ENCODE measurements at places on chromosomes 2 and 18.

- DNase-seq: no peak
Measured at GRCh38 chr2:554444-554843, 122.8 kb downstream of the TMEM18 start.

DNA sequence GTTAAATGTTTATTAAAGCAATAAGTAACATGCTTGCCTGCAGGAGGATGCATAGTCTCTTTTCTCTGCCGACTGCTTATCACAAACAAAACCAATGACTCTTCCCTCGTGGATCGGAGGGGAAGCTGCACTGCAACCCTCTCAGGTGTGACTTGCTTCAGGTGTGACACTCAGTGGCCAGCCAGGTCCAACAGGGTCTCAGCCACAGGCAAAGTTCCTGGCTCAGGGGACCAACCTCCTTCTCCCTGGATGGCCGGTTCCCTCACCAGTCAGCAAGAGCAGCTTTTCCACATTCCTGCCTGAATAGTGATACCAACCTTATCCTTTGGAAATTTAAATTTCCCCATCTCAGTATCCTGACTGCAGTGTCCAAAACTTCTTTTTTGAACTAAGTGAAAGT, 383.5 kb downstream of the CMPK2 start:
- DNase-seq: no peak

DNA sequence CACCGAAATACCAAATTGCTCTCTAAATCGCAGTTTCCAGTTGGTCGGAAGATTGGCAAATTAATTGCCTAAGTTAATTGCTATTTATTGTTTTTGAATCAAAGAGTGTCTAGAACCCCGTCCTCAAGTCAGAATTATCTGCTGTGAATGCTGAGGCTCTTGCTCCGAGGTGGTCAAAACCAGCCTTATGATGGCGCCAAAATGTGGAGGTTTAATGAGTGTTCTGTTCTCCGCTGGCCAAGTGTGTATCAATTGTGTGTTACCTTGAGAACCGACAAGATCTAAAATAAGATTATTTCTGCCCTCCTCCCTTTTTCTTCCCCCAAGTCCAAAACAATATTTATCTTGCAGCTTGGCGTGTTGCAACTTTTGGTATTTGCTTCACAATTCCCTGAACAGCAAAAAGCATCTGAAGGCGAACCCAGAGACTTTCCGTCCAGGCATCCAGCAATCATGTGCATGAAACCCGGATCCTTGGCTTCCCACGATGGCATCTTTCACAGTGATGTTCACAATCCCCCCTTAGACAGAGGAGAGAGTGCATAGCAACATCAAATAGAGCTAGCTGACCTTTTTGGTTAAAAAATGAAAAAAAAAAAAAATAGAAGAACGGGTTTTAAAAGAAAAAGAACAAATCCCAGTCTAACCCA, 323.0 kb downstream of the MYCN start:
- no peak for DNase-seq

DNA sequence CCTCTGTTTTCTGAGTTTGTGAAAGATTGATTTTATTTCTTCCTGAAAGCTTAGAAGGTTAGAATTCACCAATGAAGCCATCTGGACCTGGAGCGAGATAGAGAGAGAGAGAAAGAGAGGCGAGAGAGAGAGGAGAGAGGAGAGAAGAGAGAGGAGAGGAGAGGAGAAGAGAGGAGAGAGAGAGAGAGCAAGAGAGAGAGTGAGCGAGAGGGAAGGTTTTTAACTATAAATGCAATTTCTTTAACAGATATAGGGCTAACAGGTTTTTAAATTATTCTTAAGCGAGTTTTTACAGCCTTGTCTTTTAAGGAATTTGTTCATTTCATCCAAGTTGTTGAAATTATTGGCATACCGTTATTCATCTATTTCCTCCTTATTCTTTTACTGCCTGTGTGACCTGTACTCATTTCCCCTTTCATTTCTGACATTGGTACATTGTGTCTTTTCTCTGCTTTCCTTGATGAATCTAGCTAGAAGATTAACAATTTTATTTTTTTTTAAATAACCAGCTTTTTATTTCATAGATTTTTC, 56.1 kb downstream of the BABAM2 start:
- DNase-seq: no peak

DNA sequence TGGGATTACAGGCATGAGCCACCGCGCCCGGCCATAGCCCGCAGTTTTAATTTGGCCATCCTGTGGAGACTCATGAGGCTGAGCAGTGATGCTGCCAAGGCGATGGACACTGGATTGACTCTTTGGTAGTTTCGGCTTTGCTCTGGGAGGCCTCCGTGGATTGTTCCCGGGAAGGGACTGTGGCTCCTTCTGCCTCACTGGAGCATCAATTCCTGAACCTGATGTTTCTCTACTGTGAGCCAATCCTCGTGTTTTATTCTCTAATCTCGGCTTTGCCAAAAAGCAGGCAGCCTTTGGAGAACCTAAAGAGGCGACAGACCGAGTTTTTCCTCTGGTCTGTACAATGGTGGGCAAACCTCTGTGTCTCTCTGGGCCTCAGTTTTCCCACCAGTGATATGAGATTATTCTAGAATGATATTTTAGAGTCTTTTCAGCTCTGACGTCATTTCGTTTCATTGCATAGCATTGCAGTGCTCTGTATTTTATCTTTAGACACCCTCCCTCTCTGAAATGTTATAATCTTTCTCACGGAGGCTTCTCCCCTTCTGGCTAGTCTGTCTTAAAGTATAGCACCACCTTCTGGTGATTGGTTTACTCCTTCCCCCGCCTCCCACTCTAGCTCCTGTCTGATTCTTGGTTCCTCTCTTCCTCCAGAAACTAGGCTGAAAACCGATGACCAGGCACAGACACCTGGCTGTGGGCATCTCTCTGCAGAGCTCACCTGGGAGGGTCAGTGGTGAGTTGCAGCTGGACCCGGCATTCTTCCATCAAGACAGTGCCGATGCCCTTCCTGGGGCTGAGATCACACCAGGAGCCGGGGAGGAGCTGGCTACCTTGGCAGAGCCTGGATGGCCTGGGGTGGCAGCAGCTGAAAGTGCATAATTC, 341.3 kb downstream of the MYCN start:
- no peak for DNase-seq

DNA sequence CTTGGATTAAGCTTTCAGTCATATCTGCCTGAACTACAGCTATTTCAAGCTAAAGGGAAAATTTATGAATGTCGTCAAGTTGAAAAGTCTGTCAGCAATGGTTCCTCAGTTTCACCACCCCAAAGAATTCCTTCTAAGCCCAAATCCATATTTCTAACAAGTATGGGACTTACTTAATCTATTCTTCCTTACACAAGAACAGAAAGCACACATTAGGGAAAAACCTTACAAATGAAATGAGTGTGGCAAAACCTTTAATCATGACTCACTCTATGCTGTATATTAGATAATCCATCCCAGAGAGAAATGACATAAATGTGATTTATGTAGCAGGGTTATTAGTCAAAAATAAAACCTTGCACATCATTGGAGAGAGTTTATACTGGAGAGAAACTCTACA, 78.9 kb downstream of the RAB31 start:
- no peak for DNase-seq

GRCh38 chr2:144681389-144681788, 161.5 kb upstream of the ZEB2 start:
- DNase-seq: no peak

- DNase-seq: no peak
Measured at GRCh38 chr2:118967124-118967880, 25.3 kb downstream of the MARCO start.

GRCh38 chr18:62343316-62343715, 18.2 kb downstream of the TNFRSF11A start:
- DNase-seq: no peak

DNA sequence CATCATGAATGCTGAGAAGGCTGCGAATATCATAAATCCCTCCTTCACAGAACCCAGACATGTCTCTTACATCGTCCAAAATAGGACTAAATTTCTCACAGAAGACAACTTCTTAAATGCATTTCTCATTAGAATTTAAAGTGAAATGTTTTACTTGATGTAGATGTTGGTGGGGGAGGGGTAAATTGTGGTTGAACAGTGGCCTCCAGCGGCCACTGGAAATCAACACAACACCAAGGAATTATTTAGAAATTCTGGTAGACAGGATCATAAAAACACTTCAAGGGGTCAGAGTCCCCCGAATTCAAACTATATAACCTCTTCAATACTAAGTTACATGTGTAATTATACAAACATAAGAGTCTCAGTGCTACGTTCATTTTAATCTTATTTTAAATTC, 135.9 kb downstream of the ABCA12 start:
- no peak for DNase-seq

DNA sequence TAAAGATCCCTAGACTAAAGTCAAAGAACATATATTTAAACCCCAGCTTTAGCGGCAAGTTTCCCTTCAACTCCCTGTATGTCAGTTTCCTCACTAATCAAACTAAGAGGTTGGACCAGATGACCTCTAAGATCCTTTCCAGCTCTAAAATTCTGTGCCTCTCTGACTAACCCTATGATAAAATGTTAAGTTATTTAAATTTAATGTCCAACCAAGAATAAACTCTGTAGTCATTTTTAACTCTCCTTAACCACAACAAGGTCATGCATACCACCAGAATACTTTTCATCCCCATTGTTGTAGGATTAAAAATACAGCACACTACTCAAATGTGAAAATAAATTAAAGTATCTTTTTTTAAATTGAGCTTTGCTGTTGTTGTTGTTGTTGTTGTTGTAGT, 5.2 kb upstream of the PDE1A start:
- DNase-seq: no peak

- no peak for DNase-seq
Measured at GRCh38 chr2:168874368-168875054, 15.7 kb downstream of the SPC25 start.

GRCh38 chr18:34084635-34085034, 140.1 kb downstream of the NOL4 start:
- no peak for DNase-seq

DNA sequence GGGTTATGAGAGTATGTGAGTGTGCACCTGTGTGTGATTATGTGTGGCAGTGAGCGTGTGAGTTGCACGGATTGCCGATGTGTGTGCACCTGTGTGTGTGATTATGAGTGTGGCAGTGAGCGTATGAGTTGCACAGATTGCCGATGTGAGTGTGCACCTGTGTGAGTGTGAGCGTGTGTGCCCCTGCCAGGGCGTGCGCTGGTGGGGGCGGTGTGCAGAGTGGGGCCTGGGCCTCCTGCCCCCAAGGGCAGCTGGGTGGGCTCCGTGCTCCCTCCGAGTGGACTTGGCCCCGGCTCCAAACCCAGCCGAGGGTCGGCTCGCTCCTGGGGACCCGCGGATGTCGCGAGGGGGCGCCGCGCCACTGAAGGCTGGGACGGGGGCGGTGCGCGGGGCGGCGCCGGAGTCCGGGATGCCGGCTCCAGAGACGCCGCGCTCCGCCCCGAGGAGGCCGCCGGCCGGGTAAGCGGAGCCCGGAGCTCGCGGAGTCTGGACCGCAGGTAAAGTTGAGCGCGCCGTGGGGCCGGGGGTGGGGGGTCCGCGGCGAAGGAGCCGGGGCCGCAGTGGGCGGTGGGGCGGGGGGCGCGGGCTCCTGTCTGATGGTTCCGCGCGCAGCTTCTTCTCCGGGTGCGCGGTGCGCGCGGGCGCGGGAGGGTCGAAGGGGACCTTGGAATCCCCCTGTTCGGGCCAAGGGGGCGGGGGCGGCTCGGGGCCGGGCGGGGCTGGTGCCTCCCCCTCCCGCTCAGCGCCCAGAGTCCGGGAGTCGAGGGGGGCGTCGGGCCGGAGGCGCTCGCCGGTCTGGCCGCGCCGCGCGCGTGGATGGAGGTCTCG, at the start of gene KCNG2:
Gene KCNG2, plus strand, starts transcription at position 421 of the 828 bp plus-strand sequence. CDS start 65,730 bp downstream, outside the sequence.
- no peak for DNase-seq

DNA sequence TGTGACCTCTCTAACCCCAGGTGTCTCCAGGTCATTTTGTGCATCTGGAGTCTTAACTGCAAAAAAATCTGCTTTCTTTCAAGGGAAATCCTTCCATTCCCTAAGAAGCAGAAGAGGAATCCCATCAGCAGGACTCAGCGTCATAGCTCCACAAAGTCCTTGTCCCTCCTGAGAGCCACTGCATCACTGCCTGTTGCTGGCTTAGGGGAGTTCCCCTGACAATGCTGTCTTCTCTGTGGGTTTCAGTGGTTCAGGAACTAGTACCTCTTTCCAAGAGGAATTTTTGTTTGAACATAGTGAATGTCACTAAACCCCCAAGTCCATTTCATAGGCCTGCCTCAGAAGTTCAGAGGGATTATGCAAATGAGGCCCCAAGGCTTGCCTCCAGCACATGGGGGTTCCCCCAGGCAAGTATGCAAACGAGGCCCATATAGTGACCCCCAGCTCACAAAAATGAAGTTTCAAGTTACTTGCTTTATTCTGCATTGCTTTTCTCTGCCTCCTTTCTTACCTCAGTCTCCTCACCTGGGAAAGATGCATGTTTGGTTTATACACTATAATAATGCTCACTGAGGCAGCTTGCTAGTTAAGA, 513.9 kb upstream of the MEX3C start:
- DNase-seq: no peak

- no peak for DNase-seq
Measured at GRCh38 chr2:197109326-197109725, 182.8 kb upstream of the PGAP1 start.

GRCh38 chr2:134035605-134036370, 218.1 kb upstream of the MGAT5 start:
- no peak for DNase-seq

DNA sequence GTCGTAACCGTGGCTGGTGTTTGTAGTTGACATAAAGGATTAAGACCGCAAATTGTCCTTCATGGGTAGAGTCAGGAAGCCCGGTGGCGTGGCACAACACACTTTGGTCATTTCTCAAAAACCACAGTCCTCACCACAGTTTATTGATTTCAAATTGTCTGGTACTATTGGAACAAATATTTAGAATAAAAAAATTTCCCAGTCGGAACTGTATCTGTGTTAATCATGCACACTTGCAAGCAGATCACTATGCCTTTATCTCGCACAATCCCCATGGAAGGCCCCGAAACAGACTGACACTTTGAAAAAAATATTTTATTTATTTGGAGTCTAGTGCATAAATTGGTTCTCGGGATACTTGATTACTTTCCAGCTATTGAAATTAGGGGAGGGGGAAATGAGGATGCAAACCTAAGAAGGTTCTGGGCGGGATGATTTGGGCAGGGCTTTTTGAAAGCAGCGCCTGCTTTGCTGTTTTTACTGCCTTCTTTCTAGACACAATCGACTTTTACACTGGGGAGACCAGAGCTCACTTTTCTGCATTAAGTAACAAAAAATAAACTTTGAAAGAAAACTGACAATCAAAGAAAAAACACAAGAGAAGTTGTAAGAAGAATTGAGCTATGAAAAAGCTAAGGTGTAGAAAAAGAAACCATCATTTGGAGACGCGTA, 15.4 kb upstream of the HOXD1 start:
- no peak for DNase-seq

DNA sequence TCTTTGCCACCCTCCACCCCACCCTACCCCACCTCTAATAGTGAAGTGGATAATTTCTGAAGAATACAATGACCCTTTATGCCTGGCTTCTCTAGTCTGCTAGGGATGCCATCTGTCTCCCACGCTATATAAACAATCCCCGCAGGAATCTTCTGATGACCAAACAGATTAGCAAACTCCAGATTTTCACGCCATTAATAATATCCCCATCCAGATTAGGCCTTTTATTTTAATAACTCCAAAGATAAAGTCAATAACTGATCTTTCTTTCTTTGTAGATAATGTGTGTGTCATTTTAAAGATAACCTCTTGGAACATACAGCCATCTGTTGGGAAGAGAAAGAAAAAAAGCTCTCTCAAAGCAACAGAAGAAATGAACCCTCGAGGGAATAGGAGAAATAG, 47.9 kb upstream of the CCDC150 start:
- DNase-seq: no peak

All from stimulated activated effector memory CD8-positive, alpha-beta T cell treated with anti-CD3 and anti-CD28 coated beads, Interleukin-12 subunit alpha, Interleukin-12 subunit beta, amount 100 ng/mL, for 72 hours (primary cell).